ENCODE measurements at places on chromosomes 2 and 18.
A peak's percentile ranks its signal among the peaks of the same experiment; 100 is the strongest.

DNA sequence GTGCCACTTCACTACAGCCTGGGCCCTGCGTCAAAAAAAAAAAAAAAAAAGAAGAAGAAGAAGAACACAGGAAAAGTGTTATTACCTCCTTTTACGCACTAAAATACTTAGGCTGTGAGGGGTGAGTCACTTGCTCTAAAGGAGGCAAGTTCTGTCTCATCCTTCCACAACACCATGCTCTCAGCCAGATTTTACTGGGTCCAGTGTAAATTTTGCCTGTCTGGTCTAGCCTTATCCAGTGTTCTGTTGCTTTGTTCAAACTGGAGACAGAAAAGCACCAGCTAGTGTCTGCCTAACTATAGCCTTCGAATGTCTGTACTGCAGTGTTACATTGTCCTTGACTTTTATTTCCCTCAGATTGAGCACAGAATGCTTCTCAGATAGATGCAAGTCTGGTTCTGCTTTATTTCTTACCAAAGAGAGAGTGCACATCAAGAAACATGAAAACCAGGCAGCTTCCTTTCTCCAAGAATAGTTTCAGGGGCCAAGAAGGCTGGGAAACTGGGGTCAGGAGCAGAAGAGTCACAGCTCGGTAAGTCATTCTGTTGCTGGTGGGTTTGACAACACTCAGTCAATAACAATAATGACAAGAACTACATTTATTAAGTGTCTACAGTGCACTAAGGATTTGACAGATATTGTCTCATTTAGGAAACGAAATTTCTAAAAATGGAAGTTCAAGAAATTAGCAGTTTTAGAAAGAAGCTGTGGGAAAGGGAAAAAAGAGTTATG lies 3.1 kb upstream of the MSGN1 start:
- DNase-seq, result no peak

GRCh38 chr2:177902395-177903163 lies 170.0 kb downstream of the PDE11A start:
- DNase-seq, result no peak

GRCh38 chr2:239262484-239263230 lies 138.2 kb downstream of the HDAC4 start:
- DNase-seq, result no peak

GRCh38 chr2:177030451-177031105 lies 182.0 kb upstream of the HNRNPA3 start:
- no peak for DNase-seq

DNA sequence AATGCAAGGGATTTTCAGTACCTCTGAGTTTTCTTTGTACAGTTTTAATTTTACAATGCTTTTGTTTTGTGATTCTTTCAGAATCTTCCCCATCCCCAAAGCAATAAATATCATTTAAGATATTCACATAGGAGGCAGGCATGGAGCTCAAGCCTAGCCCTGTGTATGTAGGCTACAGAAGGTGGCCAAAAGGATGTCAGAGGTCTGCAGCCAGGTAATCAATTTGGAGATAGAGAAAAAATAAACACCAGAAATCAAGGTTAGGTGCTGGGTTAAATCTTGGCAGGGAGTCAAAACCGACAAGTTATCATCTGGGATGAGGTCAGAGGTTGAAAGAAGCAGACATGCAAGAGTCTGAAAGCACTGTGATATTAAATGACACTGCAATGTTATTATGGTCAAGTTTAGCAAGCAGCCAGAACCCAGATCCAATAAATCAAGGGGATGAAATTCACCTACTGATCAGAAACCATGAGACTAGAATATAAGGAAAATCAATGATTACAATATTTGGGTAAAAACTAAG lies 45.1 kb upstream of the LRP1B start:
- DNase-seq, result no peak

GRCh38 chr2:240441993-240442411 lies 6.5 kb downstream of the GPC1 start:
- DNase-seq, result no peak

DNA sequence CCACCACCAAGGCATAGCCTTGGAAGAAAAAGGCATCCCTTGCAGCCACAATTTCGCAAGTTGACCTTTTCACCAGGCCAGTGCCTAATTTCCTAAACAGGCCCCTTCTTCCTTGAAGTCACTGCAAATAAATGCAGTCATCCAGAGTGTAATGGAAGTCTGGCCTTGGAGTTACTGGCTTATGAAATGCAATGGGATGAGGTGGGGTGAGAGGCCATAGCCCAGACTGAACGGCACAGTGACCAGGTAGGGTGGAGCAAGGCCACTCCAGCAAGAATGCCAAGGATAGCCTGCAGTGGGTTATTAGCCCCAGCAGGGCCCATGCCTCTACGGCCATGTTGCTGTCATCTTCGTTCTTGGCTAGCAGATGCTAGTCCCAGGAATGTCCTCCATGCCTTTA lies 68.4 kb downstream of the BCL11A start:
- DNase-seq, result no peak

- no peak for DNase-seq
These were observed 32.8 kb downstream of the KATNAL2 start for GRCh38 chr18:46950064-46950656.

DNA sequence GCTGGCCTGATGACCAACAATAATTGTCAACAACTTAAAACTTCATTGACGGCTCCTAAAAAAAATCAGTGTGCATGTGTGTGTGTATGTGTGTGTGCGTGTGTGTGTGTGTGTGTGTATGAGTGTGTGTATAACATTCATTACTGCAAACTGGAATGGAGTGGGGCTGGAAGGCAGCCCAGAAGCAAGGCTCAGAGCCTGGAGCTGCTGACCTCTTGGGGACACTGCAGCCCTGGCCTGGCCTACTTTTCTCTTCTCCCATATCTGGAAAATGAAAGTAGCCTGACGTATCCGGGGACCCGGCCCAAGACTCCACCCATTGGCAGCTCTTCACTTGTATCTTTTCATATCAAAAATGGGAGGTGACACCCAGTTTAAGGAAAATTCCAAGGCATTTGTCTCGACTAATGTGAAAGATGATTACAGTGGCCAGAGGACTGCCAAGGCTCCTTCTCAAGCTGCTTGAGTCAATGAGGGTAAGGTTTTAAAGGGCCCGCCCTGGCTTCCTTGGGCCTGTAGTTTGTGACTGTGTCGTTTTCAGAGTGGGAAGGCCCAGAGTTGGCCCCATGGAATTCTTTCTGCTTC lies 72.4 kb upstream of the IL1R1 start:
- DNase-seq, result no peak

DNA sequence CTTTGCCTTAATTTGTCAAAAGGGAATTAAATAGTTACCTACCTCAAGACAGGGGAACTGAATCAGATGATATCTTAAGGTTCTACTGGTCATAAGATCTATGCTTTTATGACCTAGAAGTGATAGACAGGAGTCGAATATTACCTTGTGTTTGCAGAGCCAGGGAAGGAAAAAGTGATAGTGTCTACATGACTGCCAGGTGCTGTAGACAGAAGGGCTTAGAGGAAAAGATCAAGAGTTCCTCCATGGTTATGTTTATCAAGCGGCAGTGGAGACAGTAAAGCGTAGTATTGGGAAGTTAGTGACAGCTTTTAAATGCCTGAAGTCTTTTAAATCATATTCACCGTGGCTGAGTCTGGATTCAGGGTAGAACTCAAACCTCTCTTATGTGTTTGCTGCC lies 11.9 kb downstream of the CRIM1 start:
- DNase-seq, result no peak

GRCh38 chr2:12487253-12488004 lies 229.3 kb upstream of the TRIB2 start:
- no peak for DNase-seq

DNA sequence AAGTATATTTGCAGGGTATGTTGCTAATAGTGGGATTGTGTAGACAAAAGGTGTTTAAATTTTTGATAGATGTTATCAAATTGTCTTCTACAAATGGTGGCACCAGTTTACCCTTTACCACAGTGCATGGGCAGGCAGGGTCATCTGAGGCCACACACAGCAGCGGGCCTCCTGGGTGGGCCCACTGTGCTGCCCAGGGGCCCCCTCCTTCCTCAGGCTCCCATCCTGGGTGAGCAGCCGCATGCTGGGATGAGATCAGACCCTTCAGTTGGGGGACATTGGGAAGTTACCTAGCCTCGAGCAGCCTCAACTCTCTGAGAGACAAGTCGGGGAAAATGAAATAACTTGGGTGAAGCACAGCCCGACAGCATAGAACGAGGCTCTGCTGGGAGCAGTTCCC lies 9.7 kb downstream of the MYO7B start:
- DNase-seq, result no peak

DNA sequence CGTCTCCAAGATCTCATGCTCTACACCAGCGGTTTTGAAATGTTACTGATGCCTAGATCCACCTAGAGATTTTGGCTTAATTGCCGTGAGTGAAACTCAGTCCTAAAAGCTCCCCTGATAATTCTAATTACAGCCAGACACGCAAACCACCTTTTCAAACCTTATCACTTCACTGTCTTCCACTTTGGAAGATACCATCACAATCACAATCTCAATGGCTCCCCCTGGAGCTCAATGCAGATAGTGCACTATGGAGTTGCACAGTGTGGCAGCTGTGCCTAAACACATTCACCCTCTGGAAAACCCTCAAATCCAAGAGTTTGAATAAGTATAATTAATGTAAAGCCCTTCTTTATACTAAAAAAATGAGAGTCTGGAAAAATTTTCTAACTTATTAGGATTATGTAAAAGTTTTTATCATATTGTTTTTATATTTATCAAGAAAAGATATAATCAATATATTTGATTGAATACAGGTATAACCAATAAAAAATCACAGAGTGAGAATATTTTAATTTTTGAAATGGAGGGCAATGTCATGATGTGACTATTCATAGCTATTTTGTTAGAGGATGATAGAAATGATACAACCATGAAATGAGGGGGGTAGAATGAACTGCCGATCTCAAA lies 102.9 kb upstream of the SLC8A1 start:
- DNase-seq, result peak; percentile 37

- DNase-seq, result no peak
These were observed 71.4 kb upstream of the TANK start for GRCh38 chr2:161088658-161089350.

Measured in activated CD4-positive, alpha-beta T cell treated with anti-CD3 and anti-CD28 coated beads for 24 hours (primary cell).